Kidney epithelial cell (primary cell): ENCODE measurements at places on chromosomes 5 and 9. TPM values are rescaled to one million over a fixed set of nuclear protein-coding genes. Genes with fewer than 3 reads are reported as not detected.

GRCh38 chr5:169039592-169039991 lies 261.3 kb downstream of the SLIT3 start:
- no peak for DNase-seq

- DNase-seq: no peak
Observed at GRCh38 chr9:134224567-134225093, 60.3 kb upstream of the RNU6ATAC start.

- DNase-seq: no peak
Observed at GRCh38 chr5:35061211-35061770, 13.5 kb upstream of the AGXT2 start.

DNA sequence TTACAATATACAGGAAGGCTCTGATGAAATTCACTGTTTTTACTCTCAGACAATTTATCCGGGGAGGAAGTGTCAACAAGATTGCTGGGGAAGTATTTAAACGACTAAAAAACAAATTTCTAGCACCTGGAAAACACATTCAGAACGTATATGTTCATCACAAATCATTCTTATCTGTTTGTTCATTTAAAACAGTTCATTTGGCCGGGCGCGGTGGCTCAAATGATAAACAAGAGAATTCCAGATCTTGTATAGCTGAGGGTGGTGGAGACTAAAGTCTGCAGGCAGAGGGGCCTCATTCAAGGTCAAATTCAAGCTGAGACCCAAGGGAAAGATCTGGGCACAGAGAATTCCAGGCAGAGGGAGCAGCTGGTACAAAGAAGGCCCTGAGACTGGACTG lies 90.0 kb downstream of the STK10 start:
- DNase-seq: no peak

GRCh38 chr5:174086751-174087150 lies 41.2 kb downstream of the NSG2 start:
- DNase-seq: no peak

- no peak for DNase-seq
Observed at GRCh38 chr5:87400305-87400899, 12.3 kb downstream of the CCNH start.

DNA sequence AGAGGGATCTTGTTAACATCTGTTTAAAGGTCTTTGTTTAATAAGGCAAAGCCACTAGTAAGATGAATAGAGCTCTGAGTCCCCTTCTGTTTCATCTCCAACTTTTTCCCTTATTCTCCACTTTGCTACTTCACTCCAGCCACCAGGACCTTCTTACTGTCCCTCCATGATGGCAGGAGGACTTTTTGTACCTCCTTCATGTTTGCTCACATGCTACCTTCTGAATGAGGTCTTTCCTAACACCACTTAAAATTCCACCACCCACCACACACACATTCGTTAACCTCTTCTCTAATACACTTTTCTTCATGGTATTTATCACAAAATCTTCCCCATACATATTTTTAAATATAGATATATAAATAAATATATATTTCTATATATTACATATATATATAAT lies 501.9 kb downstream of the PDE4D start:
- no peak for DNase-seq

DNA sequence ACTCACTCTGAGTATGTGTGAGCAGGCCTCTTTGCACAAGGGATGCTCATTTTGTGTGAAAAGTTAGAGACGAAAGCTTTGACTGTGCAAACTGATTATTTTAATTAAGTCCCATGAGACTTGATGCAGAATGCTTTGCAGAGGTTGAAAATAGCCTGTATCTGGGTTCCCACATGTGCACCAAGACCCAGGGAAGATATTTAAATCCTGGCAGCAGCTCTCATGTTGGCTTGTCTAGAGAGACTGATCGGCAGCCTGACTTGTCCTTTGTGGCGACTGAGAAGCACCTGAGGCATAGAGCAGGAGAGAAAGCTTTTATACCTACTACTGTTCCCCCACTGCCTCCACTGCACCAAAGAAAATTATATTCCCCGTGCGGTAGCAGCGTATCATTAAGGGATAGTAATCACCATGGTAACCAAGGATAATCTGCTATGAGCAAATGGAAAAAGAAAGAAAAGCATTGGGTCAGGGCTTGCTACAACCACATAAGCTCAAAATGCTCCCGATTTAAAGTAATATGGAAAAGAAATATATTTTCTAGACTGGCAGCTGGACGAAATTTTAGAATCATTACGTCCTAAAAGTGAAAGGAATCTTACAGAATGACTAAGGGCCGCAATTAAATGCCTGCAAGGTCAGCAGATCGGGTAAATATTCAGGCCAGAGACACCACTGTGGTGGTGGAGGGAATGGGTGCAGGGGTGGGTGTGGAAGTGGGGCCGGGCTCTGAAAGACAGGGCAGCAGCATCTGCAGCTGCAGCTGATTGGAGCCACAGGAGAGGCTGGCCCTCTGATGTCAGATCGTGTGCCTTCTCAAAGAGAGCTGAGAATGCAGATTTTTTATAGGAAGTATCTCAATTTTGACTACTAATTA lies 135.3 kb upstream of the EPB41L4A start:
- no peak for DNase-seq

DNA sequence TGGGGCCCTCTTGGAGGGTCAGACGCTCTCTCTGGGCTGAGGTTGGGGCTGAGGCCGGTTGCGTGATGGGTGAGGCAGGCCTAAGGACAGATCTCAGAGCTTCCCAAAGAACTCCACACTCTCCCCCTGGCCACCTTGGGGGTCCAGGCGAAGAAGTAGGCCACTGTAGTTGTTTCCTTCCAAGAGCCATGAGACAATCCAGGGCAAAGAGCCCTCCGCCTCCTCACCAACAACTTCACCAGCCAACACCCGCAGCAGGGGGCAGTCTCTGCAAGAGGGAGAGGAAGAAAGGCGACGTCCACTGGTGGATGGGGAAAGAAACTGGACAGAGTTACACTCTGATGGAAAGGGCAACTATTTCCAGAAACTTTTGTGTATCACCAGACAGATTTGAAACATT lies 10.7 kb downstream of the SLC35A4 start:
- DNase-seq: no peak

DNA sequence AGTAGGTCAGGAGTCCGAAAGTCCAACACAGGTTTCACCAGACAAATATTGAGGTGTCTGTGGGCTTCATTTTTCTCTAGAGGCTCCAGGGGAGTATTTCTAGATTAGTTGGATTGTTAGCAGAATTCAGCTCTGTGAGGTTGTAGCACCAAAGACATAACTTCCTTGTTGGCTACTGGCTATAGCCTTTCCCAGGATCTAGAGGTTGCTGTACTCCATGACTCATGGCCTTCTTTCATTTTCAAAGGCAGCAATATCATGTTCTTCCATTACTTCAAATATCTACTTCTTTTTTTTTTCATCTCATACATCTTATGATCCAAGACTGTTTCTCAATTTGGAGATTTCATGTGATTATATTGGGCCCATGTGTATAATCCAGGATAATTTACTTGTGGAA lies 404.0 kb upstream of the FAM174A start:
- DNase-seq: peak; percentile 9

GRCh38 chr9:69888856-69889585 lies 68.4 kb downstream of the CFAP95 start:
- DNase-seq: no peak

DNA sequence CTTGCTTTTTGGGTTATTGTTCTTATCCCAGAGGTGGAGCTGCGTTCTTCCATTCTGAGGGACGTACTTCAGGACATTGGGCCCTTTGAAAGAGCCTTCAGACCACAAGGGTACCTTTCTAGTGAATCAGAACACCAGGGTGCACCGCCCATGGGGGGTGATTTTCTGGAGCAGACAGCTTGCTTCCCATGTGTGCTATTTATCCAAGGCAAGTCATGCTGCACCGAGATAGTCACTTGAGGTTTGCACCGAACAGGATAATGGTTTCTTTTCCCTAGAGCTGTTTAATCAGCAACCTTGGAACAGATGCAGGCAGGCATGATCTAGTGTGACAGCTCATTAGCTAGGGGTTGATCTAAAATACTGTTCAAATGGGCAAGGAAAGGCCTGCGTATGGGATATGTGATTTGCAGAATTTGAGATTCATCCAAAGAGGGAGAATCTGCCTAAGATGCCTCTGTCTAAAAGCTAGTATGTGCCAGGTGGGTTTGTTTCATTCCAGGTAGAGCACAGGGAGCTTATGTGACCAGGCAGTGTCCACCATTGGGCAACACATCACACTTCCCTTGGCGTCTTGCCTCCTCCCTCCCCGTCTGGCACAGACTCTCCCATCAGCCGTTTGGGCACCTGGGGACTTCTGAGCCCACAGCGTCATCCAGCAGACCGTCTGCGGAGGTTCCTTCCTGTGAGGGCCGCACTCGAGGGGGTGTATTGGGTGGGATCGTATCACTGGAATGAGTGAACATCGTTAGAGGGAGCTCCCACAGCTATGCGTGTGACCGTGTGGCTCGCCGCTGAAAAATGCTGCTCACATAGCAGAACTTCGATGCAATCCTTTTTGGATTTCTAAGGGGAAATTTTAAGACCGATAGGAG lies 23.0 kb downstream of the ABL1 start:
- DNase-seq: peak; percentile 83

DNA sequence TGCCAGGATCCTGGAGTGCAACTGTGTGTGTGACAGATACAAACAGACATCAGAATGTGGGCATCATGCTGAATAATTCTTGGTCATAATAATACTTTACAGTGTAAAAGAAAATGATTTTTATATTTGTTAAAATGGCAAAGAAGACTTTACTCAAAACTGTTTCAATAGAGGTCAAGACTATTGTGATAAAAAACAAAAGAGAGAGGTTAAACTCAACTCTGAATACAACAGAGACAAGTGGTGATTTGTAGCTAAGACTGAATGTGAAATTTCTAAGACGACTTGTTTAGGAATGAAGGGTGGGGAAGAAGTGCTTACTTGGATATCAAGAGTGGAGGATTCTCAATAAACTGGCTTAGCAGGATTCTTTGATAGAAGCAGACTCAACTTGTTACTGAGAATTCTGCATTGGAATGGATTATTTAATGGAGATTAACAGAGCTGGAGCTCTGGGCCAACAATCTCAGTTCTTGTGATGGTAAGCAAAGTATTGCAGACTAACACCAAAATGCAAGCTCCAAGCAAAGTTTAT lies 457.4 kb upstream of the CDH18 start:
- no peak for DNase-seq

- DNase-seq: no peak
Observed at GRCh38 chr5:6117212-6117611, 261.1 kb downstream of the MED10 start.

DNA sequence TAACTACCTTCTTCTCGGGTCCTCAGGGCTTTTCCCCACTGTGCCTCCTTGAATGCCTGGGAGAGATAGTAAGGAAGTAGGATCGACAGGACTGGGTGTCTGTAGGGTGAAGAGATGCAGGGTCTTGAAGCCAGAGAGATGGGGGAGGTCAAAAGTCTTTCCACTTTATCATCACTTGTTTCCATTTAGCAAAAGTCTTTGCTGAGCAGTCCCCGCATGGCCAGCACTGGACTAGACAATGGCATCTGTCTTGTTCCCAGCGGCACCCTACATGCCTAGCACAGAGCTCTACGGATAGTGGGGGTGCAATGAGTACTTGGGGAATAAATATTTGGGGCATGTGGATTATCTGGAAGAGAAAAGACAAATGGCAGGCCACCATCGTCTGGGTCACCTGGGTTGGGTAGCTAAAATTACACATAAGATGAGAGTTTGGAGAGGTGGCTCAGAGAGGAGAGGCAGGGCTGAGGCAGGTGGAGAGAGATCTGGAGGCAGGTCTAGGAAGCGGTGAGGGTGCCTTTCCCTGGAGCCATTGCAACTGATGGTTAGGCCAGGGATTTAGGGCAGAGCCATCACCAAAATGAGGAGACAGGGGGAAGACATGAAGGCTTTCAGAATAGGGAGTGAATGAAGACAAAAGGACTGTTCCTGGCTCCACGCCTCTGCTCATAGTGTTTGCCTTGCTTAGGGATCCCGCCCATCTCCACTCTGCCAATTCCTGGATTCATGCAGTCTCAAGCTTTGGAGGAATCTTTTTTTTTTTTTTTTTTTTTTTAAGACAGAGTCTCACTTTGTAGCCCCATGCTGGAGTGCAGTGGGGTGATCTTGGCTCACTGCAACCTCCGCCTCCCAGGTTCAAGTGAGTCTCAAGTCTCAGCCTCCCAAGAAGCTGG lies 250.8 kb upstream of the KLF4 start:
- DNase-seq: no peak

DNA sequence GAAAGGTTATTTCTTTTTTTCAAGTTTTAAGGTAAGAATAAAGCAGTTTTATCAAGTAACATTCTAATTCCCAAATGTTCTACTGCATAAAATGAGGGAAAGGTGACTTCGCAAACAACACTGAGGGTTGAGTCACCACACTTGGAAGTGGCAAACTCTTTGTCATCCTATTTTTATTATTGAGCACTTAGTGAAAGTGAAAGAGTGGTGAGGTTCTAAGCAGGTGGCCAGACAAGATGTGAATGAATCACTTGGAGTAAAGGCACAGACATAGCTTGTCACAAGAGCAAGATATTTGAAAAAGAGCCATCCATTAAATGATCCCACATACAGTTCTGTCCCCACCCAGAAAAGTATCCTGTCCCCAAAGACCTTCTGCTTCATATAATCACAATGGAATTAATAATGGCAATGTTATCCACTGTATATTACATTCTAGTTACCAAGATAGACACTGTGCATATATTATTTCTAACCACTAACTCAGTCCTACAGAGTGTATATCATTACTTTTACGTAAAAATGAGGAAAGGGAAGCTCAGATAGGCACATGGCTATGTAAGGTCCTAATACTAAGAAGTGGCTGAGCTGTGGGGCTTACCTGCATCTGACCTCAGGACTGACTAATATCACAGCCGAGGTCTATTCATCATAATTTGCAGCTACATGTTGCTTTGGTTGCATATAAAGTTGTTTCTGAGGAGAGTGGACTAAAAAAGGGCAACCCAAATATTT lies 730.4 kb upstream of the MEF2C start:
- peak; percentile 35 for DNase-seq

DNA sequence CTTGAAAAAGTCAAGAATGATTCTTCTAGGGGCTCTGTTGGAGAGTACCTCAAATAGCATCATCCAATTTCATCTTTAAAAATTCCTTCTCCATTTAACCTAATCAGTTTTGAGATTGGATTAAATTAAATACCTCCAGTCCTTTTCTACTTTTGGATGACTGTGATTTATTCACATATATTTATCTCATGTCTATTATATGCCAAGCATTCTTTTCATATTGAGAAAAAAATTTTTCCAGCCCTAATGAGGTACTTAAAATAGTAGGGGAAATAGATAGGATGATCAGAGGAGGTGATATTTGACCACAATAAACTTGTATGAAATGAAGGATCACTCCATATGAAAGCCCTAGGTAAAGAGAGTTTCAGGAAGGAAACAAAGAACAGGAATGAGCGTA lies 250.1 kb downstream of the MAT2B start:
- no peak for DNase-seq

DNA sequence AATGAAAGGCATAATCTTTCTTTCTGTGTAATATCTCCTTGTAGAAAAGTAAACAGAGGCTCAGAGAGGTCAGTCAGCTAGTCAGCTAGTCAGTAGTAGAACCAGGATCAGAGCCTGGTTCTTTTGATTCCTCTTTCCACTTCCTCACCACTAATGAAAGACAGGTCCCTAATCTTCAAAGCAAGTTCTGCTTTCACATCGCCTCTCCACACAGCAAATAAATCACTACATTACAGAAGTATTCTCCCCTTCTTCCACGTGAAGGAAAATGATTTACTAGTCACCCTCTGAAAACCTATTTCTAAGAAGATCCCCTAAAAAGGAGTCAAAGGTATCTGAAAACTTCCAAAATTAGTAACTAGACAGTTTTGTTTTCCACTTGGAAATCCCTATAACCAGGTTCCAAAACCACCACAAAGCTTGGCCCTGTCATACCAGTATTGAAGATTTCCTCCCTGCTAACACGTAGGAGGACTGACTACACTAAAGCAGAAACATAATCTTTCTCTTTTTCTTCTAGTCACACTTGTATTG lies 140.5 kb upstream of the TARS1 start:
- no peak for DNase-seq

Gene ACER2
- total RNA-seq: 7.7 and 10.8 TPM in 2 replicates

Gene LCN9
- total RNA-seq: not detected in 2 replicates
